ENCODE measurements at places on chromosomes 2 and 18. TPM values are rescaled to one million over a fixed set of nuclear protein-coding genes. Genes with fewer than 3 reads are reported as not detected.
A peak's percentile ranks its signal among the peaks of the same experiment; 100 is the strongest.

DNA sequence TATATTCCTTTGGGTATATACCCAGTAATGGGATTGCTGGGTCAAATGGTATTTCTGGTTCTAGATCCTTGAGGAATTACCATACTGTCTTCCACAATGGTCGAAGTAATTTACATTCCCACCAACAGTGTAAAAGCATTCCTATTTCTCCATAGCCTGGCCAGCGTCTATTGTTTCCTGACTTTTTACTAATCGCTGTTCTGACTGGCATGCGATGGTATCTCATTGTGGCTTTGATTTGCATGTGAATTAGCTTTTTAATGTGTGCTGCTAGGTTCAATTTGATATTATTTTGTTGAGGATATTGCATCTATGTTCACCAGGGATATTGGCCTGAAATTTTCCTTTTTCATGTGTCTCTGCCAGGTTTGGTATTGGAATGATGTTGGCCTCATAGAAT, 67.4 kb upstream of the VRK2 start:
- no peak for DNase-seq

DNA sequence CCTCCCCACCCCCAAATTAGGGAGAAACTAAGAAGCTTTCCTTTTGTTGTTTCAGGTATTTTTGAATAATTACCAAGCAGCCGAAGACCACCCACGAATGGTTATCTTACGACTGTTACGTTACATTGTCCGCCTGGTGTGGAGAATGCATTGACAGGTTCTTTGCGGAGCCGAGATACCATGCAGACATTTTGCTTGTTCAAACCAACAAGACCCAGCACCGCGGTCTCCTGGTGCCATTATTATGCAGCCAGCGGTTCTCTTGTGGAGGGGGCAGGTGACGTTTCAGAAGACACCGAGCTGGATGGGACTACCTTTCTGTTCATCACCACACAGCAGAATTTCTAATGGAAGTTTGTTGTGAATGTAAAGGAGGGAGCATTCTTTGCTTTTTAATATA, 43.4 kb downstream of the BCL2L11 start:
- no peak for DNase-seq

GRCh38 chr2:196987298-196987648, 60.8 kb upstream of the PGAP1 start:
- no peak for DNase-seq

DNA sequence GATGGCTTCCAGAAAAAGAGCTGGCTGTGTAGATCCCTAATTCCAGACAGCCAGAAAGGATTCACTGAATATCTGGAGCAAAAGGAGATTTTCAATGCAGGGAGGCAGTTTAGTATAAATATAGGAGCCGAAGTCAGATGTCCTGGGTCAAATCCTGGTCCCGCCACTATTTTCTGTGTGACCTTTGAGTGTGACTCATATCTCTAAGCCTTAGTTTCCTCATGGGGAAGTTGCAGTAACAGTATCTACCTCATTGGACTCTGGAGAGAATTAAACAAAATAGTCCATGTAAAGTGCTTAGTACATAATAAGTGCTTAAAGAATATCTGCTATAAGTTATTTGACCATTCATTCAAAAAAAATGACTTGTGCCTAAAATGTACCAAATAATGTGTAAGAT, 52.1 kb upstream of the ITGA6 start:
- DNase-seq, result no peak

DNA sequence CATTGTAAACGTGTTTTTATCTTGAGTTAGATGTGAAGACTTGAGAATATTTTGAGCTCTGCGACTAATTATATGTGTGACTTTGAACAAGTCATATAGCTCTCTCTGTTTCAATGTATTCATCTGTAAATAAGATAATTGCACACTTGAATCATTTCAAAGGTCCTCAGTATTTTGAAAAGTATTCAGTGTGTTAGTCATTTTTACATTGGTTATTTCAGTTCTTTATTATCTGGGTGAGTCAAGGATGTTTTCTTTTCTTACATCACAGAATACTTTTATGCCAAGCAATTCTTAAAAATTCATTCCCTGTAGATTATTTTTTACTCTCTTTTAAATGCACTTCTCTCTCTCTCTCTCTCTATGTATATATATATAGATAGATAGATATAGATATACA, 1098.0 kb upstream of the ZEB2 start:
- DNase-seq, result no peak

DNA sequence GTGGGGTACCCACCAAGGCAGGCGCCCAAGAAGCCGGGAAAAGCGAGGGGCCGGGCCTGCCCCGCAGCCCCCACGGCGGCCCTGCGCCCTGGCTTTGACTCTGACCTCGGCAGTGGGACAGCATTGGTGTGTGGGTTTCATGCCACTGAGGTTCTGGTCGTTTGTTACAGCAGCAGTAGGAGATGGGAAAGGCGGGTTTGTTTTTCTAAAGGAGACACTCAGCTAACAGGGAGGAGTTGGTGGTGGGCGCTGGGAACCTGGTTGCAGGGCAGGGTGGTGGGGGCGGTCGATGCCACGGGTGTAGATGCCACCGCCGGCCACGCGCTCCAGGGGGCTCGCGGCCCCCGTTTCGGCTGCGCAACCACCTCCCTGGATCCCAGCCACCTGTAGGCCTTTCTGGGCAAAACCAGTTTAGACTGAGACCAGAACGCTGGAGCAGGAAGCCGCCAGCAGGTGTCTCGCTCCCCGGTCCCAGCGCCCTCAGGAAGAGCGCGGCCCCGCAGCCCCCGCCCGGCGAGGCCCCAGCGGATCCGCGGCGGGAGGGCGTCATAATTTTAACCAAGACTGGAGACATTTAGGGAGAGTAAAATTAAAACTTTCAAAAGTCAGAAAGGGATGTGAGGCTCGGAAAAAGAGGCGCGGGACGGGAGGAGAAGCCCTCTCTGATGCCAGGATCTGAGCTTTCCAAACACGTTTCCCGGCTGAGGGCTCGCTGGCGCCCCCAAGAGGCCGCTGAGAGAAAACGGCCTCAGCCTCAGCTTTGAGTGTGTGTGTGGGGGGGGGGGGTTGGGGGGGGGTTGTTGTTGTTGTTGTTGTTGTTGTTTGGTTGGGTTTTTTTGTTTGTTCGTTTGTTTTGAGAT, 17.4 kb downstream of the CIDEA start:
- peak; percentile 81 for DNase-seq

DNA sequence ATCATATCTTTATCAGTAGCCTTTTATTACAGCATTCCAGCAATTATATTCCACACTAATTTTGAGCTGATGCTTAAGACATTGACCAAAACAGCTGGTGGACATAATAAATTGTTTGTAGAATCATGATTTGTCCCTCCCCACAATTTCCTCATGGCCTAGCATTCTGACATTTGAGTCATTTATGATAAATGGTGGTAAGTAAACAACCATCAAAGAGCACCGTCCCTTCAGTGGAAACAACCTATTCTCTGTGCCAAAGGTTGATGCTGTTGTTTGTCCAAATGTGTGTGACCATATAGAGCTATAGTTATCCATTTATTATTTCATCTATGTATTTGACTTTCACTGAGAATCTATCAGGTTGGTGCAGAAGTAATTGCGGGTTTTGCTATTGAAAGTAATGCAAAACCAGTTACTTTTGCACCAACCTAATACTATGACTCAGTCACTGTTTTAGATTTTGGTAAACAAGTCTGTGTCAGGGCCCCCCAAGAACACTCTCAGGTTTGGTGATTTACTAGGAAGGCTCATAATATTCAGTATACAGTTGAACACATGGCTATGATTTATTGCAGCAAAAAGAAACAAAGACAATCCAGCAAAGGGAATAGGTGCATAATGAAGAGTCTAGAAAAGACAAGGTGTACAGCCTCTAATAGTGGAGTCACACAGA, 608.7 kb upstream of the REG3G start:
- no peak for DNase-seq

GRCh38 chr2:112836163-112836560, 417 bp downstream of the IL1B start:
- no peak for DNase-seq

- DNase-seq, result peak; percentile 34
These were observed 103.5 kb upstream of the CTDP1 start for GRCh38 chr18:79575891-79576685.

GRCh38 chr18:22783662-22784076, 149.5 kb upstream of the RBBP8 start:
- no peak for DNase-seq

DNA sequence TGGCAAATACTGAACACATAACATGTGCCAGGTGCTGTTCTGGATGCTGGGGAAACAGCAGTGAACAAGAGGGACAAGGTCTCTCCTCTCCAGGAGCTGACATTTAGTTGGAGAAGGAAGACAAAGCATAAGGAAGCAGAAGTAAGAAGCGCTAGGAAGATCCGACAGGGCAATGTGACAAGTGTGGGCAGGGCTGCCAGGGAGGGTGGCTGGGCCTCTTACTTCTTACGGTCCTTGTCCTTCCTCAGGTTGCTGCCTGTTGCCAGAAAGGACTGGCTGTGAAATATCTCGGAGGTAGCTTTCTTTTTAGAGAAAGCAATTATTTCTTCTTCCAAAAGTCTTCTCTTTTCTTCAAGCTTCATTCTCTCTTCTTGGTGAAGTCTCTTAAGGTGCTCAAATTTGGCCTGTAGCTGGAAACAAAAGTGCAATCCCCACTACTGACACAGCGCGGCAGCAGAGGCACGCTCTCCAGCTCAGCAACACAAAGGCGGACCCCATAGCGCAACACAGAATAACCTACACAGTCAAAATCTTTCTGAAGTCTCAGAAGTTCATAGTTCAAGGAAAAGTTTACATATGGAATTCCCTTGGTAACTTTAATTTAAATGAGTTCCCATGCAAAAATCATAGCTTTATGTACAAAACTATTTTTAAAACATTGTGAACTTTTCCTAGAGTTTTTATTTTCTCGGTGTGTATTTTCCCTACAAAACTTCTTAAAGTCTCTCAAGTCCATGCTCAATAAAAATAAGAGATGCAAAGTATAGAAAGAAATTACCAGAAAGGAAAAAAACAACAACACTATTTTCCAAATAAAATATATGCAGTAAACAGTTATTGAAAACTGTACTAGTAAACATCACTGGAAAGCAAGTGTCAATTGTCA, 67.7 kb downstream of the SEPTIN10 start:
- no peak for DNase-seq

GRCh38 chr2:30026091-30027055, 105.0 kb upstream of the ALK start:
- DNase-seq, result no peak

- no peak for DNase-seq
These were observed 76.3 kb upstream of the DTNB start for GRCh38 chr2:25749676-25750075.

- no peak for DNase-seq
These were observed 60.8 kb downstream of the KIAA2012 start for GRCh38 chr2:202133909-202134265.

DNA sequence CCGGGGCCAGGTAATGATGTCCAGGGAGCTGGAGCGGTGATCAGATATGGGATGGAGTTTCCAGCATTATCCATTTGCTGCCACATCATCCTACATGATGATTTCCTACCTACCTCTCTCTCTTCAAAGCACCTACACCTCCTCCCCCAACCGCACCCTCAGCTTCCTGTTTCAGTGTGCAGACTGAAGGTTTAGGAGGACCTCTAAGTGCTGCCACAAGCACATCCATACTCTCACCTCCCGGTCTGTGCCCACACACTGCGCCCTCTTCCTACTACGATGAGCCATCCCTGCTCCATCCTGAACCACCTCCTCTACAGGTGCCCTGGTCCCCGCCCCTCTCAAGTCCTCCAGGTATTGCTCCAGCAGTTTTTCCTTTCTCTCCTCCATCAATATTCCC, 123.7 kb downstream of the ALPK2 start:
- no peak for DNase-seq

DNA sequence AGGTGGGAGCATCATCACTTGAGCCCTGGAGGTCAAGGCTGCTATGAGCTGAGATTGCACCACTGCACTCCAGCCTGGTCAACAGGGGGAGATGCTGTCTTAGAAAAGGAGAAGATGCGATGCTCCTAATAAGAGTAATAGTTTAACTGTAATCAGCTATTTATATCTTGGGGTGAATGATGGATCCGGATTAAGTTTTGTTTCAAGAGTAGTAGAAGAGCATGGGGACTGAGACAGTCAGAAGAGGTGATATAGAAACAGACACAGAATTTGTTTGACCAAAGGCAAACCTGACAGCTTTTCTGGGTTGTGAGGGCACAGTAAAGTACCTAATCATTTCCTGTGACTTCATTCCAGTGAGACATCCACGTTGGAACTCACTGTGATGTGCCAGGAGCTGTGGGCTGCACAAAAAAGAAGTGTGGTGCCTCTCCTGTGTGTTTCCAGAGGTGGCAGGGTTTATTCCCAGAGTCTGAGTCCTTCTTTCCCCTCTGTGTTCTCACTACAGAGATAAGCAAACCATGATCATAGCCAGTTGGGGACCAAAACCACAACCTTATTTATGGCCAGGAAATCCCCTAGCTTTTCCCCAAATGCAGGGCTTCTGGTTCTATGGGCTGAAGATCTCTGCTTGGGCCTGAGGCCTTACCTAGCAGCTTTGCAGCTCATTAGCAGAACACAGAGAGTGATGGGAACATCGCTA, 113.7 kb downstream of the XRCC5 start:
- no peak for DNase-seq

MDH1 gene
- total RNA-seq, result 186 TPM

BMPR2 gene
- 40.8 TPM for total RNA-seq

MPP4 gene
- total RNA-seq, result not detected

SLC5A7 gene
- not detected for total RNA-seq

CASP10 gene
- total RNA-seq, result 56.0 TPM

ABCG8 gene
- 0.67 TPM for total RNA-seq

DNER gene
- total RNA-seq, result 1.3 TPM

BOD1L2 gene
- not detected for total RNA-seq

MSH2 gene
- total RNA-seq, result 10.9 TPM

RAX gene
- total RNA-seq, result not detected

UGT1A7 gene
- 5.6 TPM for total RNA-seq

RGPD4 gene
- total RNA-seq, result not detected

HSPD1 gene
- 152 TPM for total RNA-seq
